Natural killer cell treated with Interleukin-12 subunit alpha and Interleukin-12 subunit beta and Interleukin-15 and Interleukin-18, amount 100 ng/mL, for 72 hours (primary cell): ENCODE measurements at places on chromosomes 16 and 17. TPM values are rescaled to one million over a fixed set of nuclear protein-coding genes. Genes with fewer than 3 reads are reported as not detected.

GRCh38 chr16:50613964-50614474, 65.8 kb downstream of the NKD1 start:
- H3K36me3 ChIP-seq: no peaks in the 10 kb centered on the region
- peaks cover 7% of the 10 kb centered on the region for H3K27me3 ChIP-seq
- DNase-seq: no peak
- H3K4me1 ChIP-seq: peaks cover 4% of the 10 kb centered on the region

GRCh38 chr16:88784074-88784855, 755 bp downstream of the PIEZO1 start:
- H3K27ac ChIP-seq: peak overlapping the region; percentile 87
- peaks cover 40% of the 10 kb centered on the region for H3K4me1 ChIP-seq
- no peaks in the 10 kb centered on the region for H3K27me3 ChIP-seq
- peak overlapping the region; percentile 81 for H3K4me3 ChIP-seq

Gene CKLF
- total RNA-seq: 71.2 TPM

GRCh38 chr16:30621765-30622164, 11.6 kb upstream of the ZNF689 start:
- peaks cover 2% of the 10 kb centered on the region for H3K4me1 ChIP-seq
- no peaks in the 10 kb centered on the region for H3K36me3 ChIP-seq
- H3K27ac ChIP-seq: no peak overlapping the region
- DNase-seq: no peak
- no peaks in the 10 kb centered on the region for H3K27me3 ChIP-seq

DNA sequence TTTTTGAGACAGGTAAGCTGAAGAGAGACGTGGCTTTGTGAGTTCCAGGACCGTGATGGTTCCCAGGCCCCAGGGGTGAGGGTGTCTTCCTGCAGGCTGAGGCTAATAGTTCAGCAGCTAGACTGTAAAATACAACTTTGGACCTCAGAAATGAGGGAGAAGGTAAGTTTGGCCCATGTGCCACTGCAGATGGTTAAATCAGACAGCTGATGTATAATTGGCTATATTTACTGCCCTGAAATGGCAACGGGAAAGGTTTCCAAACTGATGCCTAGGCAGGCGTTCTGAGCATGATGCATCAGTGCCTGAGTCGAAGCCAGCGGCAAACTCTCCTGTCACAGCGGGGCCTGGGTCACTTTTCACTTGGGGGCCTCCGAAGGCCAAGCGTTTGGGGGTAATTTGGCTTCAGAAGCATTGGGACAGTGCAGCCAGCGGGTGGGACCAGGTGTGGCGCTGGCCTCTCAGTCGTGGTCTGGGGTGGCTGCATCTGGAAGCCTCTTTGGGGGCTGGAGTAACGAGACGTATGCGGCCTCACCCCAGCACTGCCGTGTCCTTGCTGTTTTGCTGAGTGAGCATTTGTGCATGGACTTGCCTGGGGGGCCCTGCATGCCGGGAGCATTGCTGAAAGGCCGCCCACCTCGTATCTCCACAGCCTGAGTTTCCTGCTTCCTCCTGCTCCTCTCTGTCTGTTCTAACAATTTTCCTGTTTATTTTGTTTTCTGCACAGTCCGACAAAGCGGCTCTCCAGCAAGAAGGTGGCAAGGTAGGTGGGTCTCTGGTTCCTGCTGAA, 31.2 kb upstream of the CAPN15 start:
- no peaks in the 10 kb centered on the region for H3K27me3 ChIP-seq
- no peaks in the 10 kb centered on the region for H3K4me1 ChIP-seq
- no peak overlapping the region for H3K4me3 ChIP-seq
- no peak for DNase-seq
- no peak overlapping the region for H3K27ac ChIP-seq
- no peaks in the 10 kb centered on the region for H3K36me3 ChIP-seq

Gene TLCD3B
- 5.3 TPM for total RNA-seq

DNA sequence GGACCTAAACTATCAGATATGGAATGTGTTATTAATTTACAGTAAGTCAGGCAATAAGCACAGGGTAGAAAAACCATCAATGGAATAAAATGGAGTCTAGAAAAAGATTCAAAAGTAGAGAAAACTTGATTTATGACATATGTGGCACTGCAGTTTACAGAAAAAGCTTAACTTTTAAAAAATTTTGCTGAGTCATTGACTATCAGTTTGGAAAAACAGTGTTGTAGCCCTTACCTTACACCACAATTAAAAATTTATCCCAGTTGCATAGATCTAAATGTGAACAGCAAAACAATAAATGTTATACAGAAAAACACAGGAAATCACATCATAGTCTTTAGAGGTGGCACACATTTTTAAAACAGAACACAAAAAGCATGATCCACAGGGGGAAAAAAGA, 108.5 kb downstream of the USP22 start:
- no peak for DNase-seq
- no peak overlapping the region for H3K4me3 ChIP-seq
- no peaks in the 10 kb centered on the region for H3K36me3 ChIP-seq
- peaks cover 6% of the 10 kb centered on the region for H3K27me3 ChIP-seq
- no peak overlapping the region for H3K27ac ChIP-seq

DNA sequence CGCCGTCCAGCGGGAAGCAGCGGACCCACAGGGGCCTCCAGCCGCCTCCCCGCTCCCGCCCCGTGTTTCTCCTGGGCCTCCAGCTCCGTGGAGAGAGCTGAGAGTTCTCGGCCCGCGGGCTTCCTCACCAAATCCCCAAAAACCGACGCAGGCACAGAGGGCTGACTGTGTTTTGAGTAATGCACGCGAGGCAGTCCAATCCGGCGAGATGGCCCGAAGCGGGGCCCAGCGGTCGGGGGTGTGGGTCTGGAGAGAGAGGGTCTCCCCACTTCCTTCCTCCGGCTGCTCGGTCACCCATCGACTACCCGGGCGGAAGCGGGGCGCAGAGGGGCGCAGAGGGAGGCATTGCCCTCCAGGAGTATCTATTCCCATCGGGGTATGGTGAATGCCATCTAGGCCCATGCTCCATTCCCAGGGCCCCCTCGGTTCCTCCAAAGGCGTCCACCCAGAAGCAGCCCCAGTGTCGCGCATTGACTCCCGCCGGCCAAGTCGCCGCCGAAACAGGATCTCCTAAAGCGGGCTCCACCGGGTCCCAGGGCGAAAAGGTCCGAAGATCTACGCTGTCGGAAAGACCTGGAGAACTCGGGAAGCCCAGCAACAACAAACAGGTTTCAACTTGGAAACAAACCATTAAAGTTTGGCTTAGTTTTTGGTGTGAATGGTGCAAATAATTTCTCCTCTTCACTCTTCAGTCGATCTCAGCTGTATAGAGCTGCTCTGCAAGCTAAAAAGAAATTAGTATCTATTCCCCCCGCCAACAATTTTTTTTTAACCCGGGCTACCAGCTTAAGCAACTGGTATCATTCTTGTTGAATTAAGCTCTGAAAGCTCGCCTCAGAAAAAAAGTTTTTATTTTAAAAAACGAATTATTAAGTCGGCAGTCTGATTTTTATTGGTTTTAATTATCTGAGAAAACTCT, 19.2 kb upstream of the HOXB13 start:
- no peak overlapping the region for H3K27ac ChIP-seq
- no peak for DNase-seq
- no peak overlapping the region for H3K4me3 ChIP-seq

- peaks cover 60% of the 10 kb centered on the region for H3K4me1 ChIP-seq
- H3K36me3 ChIP-seq: peaks cover 27% of the 10 kb centered on the region
Observed at GRCh38 chr17:47733047-47733673, at the start of gene TBX21. TSS of gene TBX21 (plus strand) at chr17:47733236. CDS start at chr17:47733455, 219 bp downstream.

DNA sequence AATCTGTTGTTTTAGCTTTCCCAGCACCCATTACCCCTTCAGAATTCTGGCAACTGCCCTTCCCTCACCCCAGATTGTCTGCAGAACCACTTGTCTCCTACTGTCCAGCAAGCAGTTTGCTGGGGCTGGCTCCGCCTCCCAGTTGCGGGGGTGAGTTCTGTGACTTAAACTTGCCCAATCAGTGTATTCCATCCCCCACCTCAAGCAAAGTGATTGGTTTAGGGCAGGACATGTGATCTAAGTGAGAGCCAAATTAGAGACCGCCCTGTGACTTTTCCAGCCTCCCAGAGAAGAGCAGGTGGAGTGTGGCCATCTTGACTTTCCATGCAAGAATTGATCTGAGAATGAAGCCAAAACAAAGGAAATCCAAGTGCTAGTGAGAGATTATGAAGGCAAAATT, 22.7 kb upstream of the SRCIN1 start:
- DNase-seq: no peak
- no peak overlapping the region for H3K4me3 ChIP-seq
- H3K27me3 ChIP-seq: peaks cover 15% of the 10 kb centered on the region
- peaks cover 5% of the 10 kb centered on the region for H3K4me1 ChIP-seq

Gene MYH13
- total RNA-seq: not detected

Gene KRT17
- not detected for total RNA-seq

DNA sequence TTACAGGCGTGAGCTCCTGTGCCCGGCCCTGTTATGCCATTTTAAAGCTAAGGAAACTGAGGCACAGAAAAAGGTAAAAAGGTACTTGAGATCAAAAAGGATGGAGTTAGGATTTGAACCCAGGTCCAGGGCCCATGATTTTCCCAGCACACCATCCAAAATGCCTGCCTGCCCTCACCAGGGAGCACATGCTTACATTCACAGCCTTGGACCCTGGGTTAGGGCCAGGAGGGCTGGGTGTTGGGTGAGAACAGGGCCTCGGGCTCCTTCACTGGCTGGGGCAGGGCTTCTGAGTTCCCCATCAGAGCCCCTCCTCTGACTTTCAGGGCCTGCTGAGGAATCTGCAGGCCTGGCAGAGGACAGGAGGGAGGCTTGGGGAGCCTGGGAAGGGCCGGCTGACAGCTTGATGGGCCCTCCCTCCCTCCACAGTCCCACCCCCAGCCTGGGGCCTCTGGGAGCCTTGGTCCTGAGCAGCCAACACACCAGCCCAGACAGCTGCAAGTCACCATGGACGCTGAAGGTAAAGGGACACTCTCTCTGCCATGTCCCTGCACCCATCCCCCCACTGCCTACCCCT, at the start of gene QPRT:
Gene QPRT, plus strand, starts transcription at position 490 of the 577 bp plus-strand sequence. Its CDS starts 18 bp downstream, at position 508.
- no peaks in the 10 kb centered on the region for H3K36me3 ChIP-seq
- no peak for DNase-seq
- H3K4me1 ChIP-seq: peaks cover 17% of the 10 kb centered on the region
- H3K27me3 ChIP-seq: no peaks in the 10 kb centered on the region
- H3K4me3 ChIP-seq: peak within 1 kb of the TSS; percentile 32
- peak within 1 kb of the TSS; percentile 56 for H3K27ac ChIP-seq

- H3K27ac ChIP-seq: no peak overlapping the region
- H3K4me3 ChIP-seq: no peak overlapping the region
- DNase-seq: no peak
- H3K27me3 ChIP-seq: peaks cover 42% of the 10 kb centered on the region
- H3K36me3 ChIP-seq: no peaks in the 10 kb centered on the region
- peaks cover 3% of the 10 kb centered on the region for H3K4me1 ChIP-seq
Observed at GRCh38 chr16:77961814-77962213, 60.5 kb upstream of the CLEC3A start.
